ENCODE measurements at places on chromosomes 1 and 21. TPM values are rescaled to one million over a fixed set of nuclear protein-coding genes. Genes with fewer than 3 reads are reported as not detected.

Gene EPHA8
- 0.31 TPM for total RNA-seq

Gene HES4
- total RNA-seq = 59.2 TPM

Gene MYCL
- total RNA-seq = 85.1 TPM

Gene SIK1
- total RNA-seq = 5.0 TPM

Gene LCE5A
- not detected for total RNA-seq

Gene GRIK1
- total RNA-seq = 3.0 TPM

Gene FGR
- total RNA-seq = not detected

Gene LIN28A
- 0.81 TPM for total RNA-seq

Gene SMCP
- not detected for total RNA-seq

Gene LENEP
- total RNA-seq = 0.97 TPM

Data from motor neuron (in vitro differentiated cells).